Non-pigmented ciliary epithelial cell (primary cell): ENCODE measurements at places on chromosomes 2 and 18.

GRCh38 chr2:232896111-232896510 is 26.0 kb downstream of the SNORC start:
- DNase-seq: no peak

GRCh38 chr18:35091841-35092240 is 50.6 kb downstream of the MAPRE2 start:
- DNase-seq: no peak

DNA sequence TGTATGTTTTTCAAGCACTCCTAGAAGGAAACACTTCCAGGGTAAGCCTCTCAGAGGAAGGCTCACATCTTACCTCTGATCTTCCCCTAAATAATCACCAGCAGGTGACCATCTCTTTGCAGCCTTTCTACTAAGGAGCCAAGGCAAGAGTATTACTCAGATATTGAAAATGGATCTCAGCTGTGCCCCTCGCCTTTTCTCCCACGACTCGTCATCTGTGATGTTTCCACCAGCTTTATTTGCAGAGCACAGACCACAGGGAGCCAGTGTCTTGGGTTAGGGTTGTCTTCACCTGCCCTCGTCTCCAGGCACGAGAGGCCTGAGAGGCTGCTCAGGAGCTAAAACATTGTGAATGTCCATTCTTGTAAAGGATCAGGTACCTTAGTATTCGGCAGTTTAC is 16.9 kb upstream of the SCLY start:
- no peak for DNase-seq

GRCh38 chr2:239313776-239314175 is 87.0 kb downstream of the HDAC4 start:
- no peak for DNase-seq

GRCh38 chr2:133836691-133837345 is 268.6 kb upstream of the NCKAP5 start:
- DNase-seq: no peak

DNA sequence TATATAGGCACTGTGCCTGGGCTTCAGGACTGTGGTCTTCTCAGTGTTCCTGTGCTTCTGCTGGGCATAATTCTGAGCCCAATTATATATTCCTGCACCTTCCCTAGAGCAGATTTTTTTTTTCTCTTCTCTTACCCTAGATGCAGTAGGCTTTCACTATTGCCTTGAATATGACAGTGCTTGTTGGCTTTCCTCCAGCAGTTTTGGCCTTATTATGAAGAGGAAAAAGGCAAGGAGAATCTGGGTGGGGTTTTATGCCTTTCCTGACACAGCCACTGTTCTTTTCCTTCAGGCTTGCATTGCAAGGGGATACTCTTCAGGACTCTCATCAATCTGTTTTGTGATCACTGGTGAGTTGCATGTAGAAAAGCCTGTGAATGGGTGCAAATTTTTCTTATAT is 221.9 kb upstream of the CELF4 start:
- no peak for DNase-seq

DNA sequence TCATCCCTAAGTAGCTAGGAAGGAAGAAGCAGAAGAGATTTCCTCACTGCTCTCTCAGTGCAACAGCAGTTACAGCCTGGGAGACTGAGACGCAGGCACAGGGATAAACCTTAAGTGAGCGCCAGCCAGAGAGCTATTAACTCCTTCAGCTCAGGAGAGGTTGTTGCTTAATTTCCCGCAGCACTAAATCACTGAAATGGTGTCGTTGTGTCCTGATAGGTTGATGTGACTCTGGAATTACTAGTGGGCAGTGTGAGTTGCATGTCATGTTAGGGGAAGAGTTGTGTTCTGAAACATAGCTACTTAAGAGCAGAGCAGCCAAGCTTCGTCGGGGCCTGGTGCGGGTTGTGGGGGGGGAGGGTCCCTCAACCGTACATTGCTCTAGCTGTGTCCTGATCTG is 225.8 kb downstream of the NAPG start:
- DNase-seq: no peak

GRCh38 chr18:9130806-9131205 is 5.8 kb upstream of the ANKRD12 start:
- DNase-seq: peak; percentile 31

GRCh38 chr2:52404866-52405265 is 1362.7 kb upstream of the CHAC2 start:
- DNase-seq: no peak

- no peak for DNase-seq
Measured at GRCh38 chr2:149132339-149132738, 93.8 kb downstream of the LYPD6B start.

GRCh38 chr2:12725233-12726187 is 8.8 kb downstream of the TRIB2 start:
- DNase-seq: no peak

DNA sequence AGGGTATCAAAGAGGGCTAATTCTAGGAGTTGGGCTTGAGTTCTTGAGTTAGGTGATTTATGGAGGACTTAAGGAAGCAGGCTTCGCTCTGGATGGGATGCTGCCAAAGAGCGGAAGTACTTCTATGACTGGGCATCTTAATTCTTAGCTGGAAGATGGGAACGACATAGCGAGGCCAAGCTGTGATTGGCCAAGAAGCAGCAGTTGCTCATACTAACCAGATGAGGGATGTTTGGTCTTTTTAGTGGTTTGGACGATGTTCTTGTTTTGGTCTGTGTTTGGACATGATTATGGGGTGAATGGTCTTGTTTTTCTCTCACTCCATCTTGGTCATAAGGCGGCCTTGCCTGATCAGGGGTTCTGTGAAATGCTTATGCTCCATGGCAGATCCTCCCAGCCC is 133.7 kb downstream of the MSH2 start:
- peak; percentile 28 for DNase-seq

- DNase-seq: no peak
Measured at GRCh38 chr18:3358310-3358709, 91.7 kb upstream of the TGIF1 start.

DNA sequence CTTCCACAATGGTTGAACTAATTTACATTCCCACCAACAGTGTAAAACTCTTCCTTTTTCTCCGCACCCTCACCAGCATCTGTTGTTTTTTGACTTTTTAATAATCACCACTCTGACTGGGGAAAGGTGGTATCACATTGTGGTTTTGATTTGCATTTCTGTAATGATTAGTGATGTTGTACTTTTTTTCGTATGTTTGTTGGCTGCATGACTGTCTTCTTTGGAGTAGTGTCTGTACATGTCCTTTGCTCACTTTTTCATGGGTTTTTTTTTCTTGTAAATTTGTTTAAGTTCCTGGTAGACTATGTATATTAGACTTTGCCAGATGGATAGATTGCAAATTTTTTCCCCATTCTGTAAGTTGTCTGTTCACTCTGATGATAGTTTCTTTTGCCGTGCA is 574.8 kb downstream of the KCNJ3 start:
- no peak for DNase-seq
